Activated T-cell treated with anti-CD3 and anti-CD28 coated beads for 48 hours (primary cell): ENCODE measurements at places on chromosomes 6 and 20.
A peak's percentile ranks its signal among the peaks of the same experiment; 100 is the strongest.

DNA sequence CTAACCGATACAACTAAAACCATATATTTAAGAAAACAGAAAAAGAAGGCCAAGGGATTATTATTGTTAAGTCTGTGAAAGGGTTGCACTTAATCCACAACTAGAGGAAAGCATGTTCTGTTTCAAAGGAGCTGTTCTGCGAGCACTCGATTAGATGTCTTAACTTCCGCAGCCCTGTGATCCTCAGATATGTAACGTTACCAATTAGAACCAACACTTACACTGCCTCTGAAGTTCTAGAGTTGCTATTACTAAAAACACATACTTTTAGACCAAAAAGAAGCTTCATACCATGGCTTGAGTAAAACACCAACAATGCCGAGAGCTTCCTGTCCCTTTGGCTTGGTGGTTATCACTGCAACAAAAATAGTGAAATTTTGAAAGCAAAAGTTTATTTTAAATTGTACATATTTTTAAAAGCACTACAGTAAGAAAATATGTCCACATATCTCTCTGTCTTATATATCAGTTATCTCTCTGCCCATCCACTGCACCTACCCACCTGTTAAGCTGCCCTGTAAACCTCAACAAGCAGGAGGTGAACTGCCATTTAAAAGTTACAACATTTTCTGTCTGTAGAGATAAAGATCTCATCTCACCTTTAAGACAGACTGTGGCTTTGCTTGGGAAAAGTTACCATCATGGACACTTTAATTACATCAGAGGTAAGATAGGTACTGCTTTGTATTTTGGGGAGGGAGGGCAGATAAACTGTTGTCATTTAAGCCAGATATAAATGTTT, 7.1 kb upstream of the DUSP22 start:
- DNase-seq, result no peak

- DNase-seq, result no peak
Observed at GRCh38 chr6:146066506-146066905, 37.6 kb downstream of the GRM1 start.

- no peak for DNase-seq
Observed at GRCh38 chr6:107972413-107973096, 14.5 kb upstream of the SEC63 start.

- no peak for DNase-seq
Observed at GRCh38 chr6:157946865-157947532, 34.7 kb upstream of the SYNJ2 start.

GRCh38 chr6:165852676-165853075, 189.6 kb upstream of the PDE10A start:
- no peak for DNase-seq

- no peak for DNase-seq
Observed at GRCh38 chr6:98477231-98477630, 357.1 kb upstream of the POU3F2 start.

- DNase-seq, result no peak
Observed at GRCh38 chr6:2363211-2363610, 117.8 kb upstream of the GMDS start.

DNA sequence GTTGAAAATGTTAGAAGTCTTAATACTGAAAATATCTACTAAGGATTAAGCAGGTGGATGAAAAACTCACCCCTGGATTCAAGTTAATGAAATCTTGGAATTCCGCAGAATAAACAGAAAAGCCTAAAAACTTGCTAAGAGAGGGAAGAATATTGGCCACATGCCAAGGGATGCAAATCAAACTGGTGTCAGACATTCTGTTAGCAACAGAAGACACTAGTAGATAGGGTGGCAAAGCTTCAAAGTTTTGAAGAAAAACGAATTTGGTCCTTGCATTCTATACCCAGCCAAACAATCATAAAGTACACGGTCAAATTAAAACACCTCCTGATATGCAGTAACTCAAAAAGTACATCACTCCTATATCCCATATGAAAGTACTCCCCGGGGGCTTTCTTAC, 77.1 kb upstream of the ADTRP start:
- DNase-seq, result no peak

- no peak for DNase-seq
Observed at GRCh38 chr6:111074311-111074710, 13.0 kb upstream of the SLC16A10 start.

GRCh38 chr6:46983007-46983411, 59.1 kb downstream of the ADGRF1 start:
- no peak for DNase-seq

DNA sequence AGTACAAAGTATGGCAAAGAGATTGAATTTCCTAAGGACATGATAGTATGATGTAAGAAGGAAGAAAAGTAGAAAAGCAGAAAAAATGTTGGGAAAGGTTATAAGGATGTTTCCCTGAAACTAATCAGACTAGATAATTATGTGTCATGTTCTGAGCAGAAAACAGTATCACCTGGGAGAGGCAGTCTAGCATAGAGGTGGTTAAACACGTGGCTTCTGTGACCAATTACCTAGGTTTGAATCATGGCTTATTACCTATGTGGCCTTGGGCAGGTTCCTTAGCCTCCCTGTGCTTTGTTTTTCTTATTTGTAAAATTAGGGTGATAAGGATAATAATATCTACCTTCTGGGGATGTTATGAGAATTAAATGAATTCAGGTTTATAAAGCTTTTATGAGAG, 38.0 kb downstream of the SCGN start:
- no peak for DNase-seq

GRCh38 chr6:42769051-42769450, 12.8 kb upstream of the BICRAL start:
- no peak for DNase-seq

GRCh38 chr6:149211046-149211571, 106.4 kb upstream of the TAB2 start:
- DNase-seq, result no peak

DNA sequence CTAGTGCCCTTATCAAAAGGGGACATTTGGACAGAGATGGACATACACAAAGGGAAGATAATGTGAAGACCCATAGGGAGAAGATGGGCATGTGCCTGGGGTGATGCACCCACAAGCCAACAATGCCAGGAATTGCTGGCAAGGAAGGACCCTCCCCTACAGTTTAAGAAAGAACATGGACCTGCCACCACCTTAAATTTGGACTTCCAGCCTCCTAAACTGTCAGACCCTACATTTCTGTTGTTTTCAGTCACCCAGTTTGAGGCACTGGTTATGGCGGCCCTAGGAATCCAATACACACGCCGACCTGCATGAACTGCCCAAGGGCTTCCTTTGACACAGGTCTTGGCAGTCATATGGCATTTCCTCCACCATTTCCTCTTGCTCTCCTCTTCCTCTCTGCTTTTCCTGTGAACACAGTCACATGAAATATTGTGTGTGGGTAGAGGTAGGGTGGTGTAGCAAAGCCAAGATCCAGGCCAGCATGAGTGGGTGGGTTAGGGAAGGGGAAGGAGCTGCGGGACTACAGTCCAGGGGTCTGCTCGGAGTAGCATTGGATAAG, 115.6 kb downstream of the ZDHHC14 start:
- DNase-seq, result no peak

- DNase-seq, result no peak
Observed at GRCh38 chr6:15615802-15616201, 47.0 kb downstream of the DTNBP1 start.

DNA sequence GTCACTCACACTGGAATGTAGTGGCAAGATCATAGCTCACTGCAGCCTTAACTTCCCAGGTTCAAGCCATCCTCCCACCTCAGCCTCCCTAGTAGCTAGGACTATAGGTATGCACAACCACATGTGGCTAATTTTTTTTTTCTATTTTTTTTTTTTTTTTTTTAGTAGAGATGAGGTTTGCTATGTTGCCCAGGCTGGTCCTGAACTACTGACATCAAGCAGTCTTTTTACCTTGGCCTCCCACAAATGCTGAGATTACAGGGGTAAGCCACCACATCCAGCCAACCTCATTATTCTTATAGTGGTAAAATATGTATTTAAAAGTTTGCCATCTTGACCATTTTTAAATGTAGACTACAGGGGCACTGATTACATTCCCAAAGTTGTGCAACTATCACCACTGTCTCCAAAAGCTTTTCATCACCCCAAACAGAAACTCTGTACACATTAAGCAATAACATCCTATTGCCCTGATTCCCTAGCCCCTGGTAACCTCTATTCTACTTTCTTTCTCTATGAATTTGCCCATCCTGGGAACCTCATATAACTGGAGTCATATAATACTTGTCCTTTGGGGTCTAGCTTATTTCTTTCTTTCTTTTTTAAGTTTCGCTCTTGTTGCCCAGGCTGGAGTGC, 268.0 kb upstream of the JARID2 start:
- no peak for DNase-seq

GRCh38 chr6:6699741-6700367, 111.3 kb downstream of the LY86 start:
- no peak for DNase-seq

DNA sequence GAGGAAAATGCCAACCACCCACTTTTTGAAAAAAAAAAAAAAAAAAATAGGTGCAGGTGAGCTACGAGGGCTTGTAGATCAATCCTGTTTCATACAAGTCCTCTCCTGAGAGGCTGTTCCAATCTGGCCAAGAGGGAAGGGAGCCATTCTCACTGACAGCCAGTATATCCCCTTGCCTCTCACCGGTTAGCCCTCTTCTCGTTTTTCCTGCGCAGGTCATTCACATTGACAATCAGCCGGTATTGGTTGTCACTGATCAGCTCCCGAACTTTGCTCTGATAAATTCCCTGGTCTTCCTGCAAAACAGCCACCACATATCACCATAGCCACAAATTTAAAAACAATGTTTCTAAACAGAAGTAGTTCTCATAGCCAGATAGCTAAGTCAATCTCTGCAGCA, 1.4 kb downstream of the MCM3 start:
- no peak for DNase-seq

DNA sequence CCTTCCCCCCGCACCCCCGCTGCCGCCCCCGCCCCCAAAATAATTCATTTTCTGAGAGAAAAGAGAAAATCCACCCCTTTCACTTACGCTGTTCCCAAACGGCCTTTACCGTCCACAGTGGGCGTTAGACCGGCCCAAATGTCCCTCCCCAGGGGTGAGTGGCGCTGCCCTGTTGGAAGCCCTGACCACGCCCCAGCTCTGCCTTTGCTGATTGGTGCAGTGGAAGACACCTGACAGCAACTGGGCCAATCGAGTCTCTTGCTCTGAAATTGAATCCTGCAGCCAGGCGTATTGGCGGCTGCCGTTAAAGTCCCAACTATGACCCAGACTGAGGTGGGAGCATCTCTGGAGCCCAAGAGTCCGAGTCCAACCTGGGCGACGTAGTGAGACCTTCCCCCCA, 15.7 kb downstream of the ZFP64 start:
- DNase-seq, result no peak

GRCh38 chr20:53138454-53139262, 166.5 kb downstream of the TSHZ2 start:
- DNase-seq, result no peak

DNA sequence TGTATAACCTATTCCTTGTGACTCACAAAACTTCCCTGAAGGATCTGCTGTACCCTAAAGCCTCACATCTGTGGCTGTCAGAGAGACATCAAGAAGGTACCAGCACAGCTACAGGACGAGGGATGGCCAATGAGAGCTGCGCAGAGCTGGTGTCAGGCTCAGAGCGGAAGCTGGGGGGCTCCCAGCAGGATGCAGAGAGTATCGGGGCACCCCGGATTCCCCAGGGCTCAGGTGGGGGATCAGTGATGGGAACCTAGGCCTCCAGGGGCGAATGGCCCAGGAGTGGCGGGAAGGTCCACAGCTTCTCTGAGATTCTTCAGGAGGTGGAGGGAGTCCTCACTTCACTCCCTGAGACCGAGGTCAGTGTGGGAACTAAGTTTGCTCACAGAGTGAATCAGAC, 30.9 kb upstream of the SMOC2 start:
- DNase-seq, result no peak

DNA sequence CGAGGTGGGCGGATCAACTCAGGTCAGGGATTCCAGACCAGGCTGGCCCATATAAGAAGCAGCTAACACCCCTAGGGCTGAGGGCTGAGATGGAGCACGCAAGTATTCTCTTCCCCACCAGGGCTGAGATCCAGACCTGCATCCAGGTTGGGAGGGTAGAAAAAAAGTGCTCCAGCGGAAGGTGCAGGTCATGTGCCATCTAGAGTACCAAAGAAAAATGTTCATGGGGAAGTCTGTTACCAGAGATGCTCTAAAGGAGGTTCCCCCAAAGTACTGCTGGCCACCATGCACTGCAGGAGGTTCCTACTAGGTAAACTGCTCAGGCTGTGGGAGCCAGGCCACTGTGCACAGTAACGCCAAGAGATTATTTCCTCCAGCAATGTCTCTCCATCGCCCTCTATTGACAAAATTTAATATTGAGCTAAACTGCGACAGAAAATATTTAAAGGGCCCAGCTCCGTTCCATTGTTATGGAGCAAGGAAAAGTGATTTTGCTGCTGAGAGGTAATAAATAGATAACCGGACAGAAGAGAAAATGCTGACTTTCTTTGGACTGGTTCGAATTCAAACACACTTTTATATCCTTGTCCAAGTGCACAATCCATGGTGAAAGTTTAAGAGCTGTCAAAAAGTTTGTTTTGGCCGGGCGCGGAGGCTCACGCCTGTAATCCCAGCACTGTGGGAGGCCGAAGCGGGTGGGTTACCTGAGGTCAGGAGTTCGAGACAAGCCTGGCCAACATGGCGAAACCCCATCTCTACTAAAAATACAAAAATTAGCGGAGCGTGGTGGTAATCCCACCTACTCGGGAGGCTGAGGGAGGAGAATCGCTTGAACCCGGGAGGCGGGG, 159.9 kb downstream of the OR2B2 start:
- peak; percentile 25 for DNase-seq

- DNase-seq, result no peak
Observed at GRCh38 chr6:24032896-24033688, 92.9 kb upstream of the NRSN1 start.

DNA sequence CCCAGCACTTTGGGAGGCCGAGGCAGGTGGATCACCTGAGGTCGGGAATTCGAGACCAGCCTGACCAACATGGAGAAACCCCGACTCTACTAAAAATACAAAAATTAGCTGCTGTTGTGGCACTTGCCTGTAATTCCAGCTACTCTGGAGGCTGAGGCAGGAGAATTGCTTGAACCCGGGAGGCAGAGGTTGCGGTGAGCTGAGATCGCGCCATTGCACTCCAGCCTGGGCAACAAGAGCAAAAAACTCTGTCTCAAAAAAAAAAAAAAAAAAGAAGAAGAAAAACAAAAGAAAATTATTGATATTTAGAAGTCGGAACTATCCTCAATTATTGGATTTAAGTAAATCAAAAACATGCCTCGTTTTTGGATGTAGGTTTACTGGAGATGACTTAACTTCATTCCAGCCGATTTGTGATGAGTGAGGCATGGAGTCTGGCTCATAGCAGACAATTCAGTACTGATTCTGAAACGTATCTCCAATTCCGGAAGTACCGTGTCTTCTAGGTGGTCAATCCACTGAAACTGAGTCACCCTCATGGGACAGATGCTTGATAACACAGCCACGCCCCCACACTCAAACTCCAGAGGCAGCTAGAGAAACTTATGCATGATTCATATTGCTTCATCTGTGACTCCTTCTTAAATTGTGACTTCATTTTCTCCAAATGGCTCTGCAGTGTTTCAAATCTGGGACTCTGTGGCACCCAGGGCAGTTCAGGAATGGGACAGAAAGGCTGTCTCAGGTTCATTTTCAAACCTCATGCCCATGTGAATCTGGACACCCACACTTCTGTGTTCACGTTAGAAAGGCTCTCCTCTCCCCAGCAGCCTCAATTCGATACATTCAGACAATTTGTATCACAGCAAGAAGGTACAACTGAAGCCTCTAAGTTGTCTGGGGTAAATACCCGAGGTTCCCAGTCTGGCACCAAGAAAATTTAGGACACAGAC, 110.4 kb upstream of the ARMC2 start:
- DNase-seq, result peak; percentile 40

GRCh38 chr6:19327241-19327640, 509.9 kb upstream of the ID4 start:
- DNase-seq, result no peak
